Kidney epithelial cell (primary cell): ENCODE measurements at places on chromosomes 12 and 14. TPM values are rescaled to one million over a fixed set of nuclear protein-coding genes. Genes with fewer than 3 reads are reported as not detected.

Gene CIROP
- total RNA-seq, result not detected in 2 replicates

Gene GYS2
- total RNA-seq, result not detected in 2 replicates

Gene CLEC12A
- not detected in 2 replicates for total RNA-seq

Gene OAS1
- total RNA-seq, result 6.0 and 6.4 TPM in 2 replicates

Gene CCDC60
- total RNA-seq, result 3.1 TPM in 1 of 2 replicates, not detected in the other

Gene FAM161B
- 4.8 and 5.5 TPM in 2 replicates for total RNA-seq

Gene PTPRO
- total RNA-seq, result 3.7 and 5.4 TPM in 2 replicates

Gene GSC
- not detected in 2 replicates for total RNA-seq

Gene SERPINA6
- total RNA-seq, result 0.07 TPM in 1 of 2 replicates, not detected in the other

Gene TSPAN8
- 0.42 and 0.89 TPM in 2 replicates for total RNA-seq

Gene MAP1LC3B2
- 1.2 and 1.5 TPM in 2 replicates for total RNA-seq

Gene PIWIL1
- 0.08 and 0.27 TPM in 2 replicates for total RNA-seq

Gene ETV6
- 17.6 and 21.7 TPM in 2 replicates for total RNA-seq

Gene TSPAN9
- 17.7 and 18.5 TPM in 2 replicates for total RNA-seq

Gene PIP4K2C
- total RNA-seq, result 96.0 and 105 TPM in 2 replicates

Gene ANKS1B
- total RNA-seq, result 0.13 TPM in 1 of 2 replicates, not detected in the other

Gene TAS2R13
- 0.21 and 0.89 TPM in 2 replicates for total RNA-seq

Gene METAP2
- total RNA-seq, result 48.9 and 62.2 TPM in 2 replicates

Gene KERA
- total RNA-seq, result not detected in 2 replicates

Gene PGF
- 10.5 and 11.2 TPM in 2 replicates for total RNA-seq

Gene GALNT16
- 0.33 and 3.4 TPM in 2 replicates for total RNA-seq

Gene CD163L1
- total RNA-seq, result 0.08 and 4.2 TPM in 2 replicates

Gene CD163
- total RNA-seq, result 0.25 and 3.1 TPM in 2 replicates

Gene MYG1
- total RNA-seq, result 73.1 and 75.3 TPM in 2 replicates

Gene ESRRB
- 0.07 TPM in 1 of 2 replicates, not detected in the other for total RNA-seq

Gene VASH1
- total RNA-seq, result 8.6 and 8.7 TPM in 2 replicates

Gene SLC25A3
- 726 and 727 TPM in 2 replicates for total RNA-seq

Gene SLCO1B1
- total RNA-seq, result not detected in 2 replicates

Gene GZMB
- not detected in 2 replicates for total RNA-seq

Gene FOXG1
- 0.17 TPM in 1 of 2 replicates, not detected in the other for total RNA-seq

Gene STAC3
- 0.71 TPM in 1 of 2 replicates, not detected in the other for total RNA-seq

Gene PRH2
- total RNA-seq, result not detected in 2 replicates

Gene IQSEC3
- 1.0 and 4.0 TPM in 2 replicates for total RNA-seq

Gene ARF3
- 77.9 and 101 TPM in 2 replicates for total RNA-seq

Gene SPIC
- not detected in 2 replicates for total RNA-seq

Gene PSME2
- total RNA-seq, result 110 and 115 TPM in 2 replicates

Gene TMEM117
- total RNA-seq, result 3.5 and 12.4 TPM in 2 replicates

Gene TAS2R7
- total RNA-seq, result not detected in 2 replicates

Gene ANKRD33
- not detected in 2 replicates for total RNA-seq

Gene KRT81
- total RNA-seq, result 239 and 244 TPM in 2 replicates

Gene CLEC6A
- not detected in 2 replicates for total RNA-seq

Gene ADAM20
- 0.14 and 0.17 TPM in 2 replicates for total RNA-seq

Gene TPPP2
- total RNA-seq, result not detected in 2 replicates

Gene MYH6
- not detected in 2 replicates for total RNA-seq

Gene DNAI7
- 0.07 TPM in 1 of 2 replicates, not detected in the other for total RNA-seq

Gene CLEC14A
- 0.27 and 0.58 TPM in 2 replicates for total RNA-seq

Gene FLRT2
- total RNA-seq, result 8.1 and 14.7 TPM in 2 replicates

Gene LALBA
- not detected in 2 replicates for total RNA-seq

Gene IGF1
- total RNA-seq, result under 0.01 TPM in 1 of 2 replicates, not detected in the other
